Panc1 (cell line): ENCODE measurements at places on chromosomes 5 and 9. TPM values are rescaled to one million over a fixed set of nuclear protein-coding genes. Genes with fewer than 3 reads are reported as not detected.

Gene TSLP
- total RNA-seq = not detected

Gene CPEB4
- total RNA-seq = 27.7 TPM

Gene ARHGEF37
- 3.2 TPM for total RNA-seq

DNA sequence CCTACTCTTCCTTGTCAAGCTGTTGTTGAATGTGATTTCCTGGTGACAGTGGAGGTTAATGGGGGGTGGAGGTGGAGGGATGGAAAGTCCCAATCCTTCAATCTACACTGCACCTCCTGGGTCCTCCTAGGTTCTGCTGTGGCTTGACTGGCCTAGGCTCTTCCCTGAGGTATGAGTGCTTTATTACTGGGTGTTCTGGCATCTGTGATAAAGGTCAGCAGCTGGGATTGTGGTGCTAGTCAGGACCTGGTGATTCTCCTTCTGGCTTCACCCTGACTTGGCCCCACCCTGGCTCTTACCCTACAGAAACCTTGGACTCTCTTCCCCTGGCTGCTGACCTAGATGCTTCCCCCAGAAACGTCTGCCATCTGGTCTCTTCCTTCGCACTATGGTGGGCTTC lies 194.3 kb downstream of the ARHGEF28 start:
- no peak for DNase-seq

GRCh38 chr5:172545291-172545801 lies 91.0 kb upstream of the SH3PXD2B start:
- no peak for DNase-seq

- DNase-seq = no peak
These were observed 2.5 kb downstream of the FST start for GRCh38 chr5:53482717-53483638.

GRCh38 chr9:28207657-28208056 lies 634.4 kb upstream of the C9orf72 start:
- no peak for DNase-seq

DNA sequence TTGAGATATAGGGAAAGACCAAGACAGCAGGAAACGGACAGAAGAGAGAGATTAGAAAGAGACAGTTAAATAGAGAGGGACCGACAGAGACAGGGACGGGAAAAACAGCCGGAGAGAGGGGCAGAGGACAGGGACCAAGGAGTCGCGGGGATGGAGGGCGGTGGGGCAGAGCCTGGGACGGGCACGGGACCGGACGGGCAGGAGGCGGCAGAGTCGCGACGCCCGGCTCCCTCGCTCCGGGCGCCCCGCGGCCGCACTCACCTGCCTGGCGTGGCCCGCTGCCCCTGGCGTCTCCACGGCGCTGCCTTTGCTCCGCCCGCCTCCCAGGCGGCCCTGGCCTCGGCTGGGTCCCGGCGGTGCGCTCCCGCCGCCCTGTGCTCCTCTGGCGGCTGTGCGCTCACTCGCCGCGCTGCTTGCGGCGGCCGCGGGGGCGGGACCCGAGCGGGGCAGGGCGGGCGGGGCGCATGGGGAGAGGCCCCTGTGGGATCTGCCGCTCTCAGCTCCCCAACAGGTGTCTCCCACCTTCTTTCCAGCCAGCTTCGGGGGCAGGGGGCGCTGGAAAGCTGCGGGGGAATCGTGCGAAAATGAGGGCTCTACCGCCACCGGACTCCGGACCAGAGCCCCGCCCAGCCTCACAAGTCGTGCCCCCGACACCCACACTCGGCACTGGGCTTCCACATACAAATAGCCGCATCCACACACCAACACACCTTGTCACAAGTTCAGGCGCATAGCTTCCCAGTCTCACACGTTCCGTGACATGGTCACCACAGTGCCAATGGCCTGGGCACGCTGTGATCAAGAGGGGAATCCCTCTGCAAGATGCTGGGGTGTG lies at the start of gene ARID3C:
Gene ARID3C (minus strand): TSS at position 411 of the 835 bp plus-strand sequence. CDS start 1,052 bp downstream, outside the sequence.
- no peak for DNase-seq

DNA sequence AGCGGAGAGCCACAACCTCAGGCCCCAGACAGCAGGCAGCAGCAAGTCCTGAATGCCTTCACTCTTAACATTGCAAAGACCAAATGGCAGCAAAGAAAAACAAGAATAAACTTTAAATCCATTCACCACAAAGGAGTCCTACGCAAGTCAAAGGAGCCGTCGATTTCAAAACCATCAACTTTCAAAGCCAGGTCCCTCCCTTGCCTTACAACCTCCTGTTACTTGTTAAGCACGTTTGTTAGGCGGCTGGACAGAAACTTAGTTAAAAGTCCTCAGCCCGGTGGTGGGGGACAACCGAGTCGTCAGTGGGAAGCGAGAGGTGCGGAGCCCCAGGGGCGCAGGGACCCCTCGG lies 938 bp downstream of the LPAR1 start:
- no peak for DNase-seq

DNA sequence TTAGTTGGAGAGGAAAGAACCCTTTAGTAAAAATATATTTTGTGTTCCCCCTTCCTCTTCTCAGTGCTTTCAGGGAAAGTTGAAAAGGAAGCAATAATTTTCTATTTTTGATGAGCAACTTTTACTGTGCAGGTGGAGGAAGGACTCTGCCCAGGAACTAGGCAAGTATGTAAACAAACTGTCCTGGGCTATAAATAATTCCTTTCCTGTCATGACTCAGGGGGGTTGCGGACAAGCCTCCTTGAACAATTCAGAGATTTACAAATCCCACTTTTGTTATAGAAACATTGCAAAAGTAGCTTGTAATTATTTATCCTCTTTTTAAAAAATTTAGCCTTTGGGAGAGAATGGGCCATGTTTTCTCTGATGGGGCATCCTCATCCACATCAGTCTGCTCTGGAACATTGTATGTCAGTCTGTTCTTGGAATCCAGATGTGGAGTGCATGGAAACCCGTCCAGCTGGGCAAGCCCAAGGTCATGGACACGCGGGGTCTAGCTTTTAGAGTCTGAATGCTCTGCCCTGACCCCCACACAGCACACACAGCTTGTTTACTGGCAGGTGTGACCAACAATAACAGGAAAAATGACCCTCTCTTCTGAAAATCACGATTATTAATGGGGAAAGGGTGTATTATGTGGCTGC lies 127.6 kb downstream of the GADD45G start:
- no peak for DNase-seq

GRCh38 chr9:10173561-10173960 lies 439.2 kb downstream of the PTPRD start:
- no peak for DNase-seq

DNA sequence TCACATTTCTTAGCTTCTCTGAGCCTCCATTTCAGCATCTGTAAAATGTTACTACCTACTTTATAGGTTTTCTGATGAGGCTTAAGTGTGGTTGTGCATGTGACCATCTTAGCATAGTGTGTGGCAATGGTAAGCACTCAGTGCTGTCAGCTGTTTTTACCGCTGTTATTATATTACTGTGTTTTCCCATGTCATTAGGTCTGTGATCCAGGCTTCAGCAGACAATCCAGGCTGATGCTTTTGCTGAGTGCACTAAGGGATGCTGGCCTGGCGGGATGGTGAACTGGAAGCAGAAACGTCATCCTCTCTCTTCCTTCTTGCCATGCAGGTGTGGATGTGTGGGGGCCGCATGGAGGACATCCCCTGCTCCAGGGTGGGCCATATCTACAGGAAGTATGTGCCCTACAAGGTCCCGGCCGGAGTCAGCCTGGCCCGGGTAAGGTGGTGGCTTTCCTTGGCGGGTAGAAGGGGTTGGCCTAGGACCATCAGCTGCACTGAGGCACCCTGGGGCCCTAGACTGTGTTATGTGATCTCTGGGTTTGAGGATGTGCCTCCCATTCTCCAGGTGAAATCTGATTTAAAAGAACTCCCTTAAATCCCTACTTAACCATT lies 41.9 kb upstream of the SAP30L start:
- DNase-seq = no peak
